ENCODE measurements at places on chromosomes 4 and X.

DNA sequence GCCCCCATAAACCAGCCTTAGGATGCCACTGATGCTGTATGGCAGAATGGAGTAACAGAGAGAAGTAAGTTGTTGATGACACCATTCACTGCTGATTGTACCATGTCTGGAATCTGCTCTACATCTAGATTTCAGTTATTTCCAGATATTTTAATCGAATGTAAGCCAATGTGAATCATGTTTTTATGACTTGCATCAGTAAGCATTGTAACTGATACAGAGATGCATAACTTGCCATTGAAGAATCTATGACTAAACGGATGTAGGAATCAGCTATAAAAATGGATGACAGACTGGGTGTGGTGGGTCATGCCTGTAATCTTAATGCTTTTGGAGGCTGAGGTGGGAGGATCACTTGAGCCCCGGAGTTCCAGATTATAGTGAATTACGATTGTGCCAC lies 161.0 kb upstream of the GATB start:
- no peak for DNase-seq

GRCh38 chr4:42460043-42460442 lies 62.8 kb downstream of the SHISA3 start:
- no peak for DNase-seq

- no peak for DNase-seq
Measured at GRCh38 chr4:164304101-164304639, 449.8 kb upstream of the SMIM31 start.

DNA sequence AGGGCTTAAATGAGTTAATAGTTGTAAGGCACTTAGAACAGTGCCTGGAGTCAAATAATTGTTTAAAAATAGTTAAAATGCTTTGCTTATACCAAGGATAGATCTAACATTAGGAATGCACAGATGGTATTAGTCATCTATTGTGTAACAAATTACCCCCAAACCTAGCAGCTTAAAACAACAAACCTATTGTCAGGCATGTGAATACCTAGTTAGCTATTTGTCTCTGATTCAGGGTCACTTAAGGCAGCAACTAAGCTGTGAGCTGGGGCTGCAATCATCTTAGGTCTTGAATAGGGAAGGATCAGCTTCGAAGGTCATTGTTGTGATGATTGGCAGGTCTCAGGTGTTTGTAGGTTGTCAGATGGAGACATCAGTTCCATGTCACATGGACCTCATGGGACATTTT lies 42.4 kb upstream of the AGA start:
- no peak for DNase-seq

- no peak for DNase-seq
Measured at GRCh38 chrX:13055486-13055885, 11.1 kb upstream of the FAM9C start.

DNA sequence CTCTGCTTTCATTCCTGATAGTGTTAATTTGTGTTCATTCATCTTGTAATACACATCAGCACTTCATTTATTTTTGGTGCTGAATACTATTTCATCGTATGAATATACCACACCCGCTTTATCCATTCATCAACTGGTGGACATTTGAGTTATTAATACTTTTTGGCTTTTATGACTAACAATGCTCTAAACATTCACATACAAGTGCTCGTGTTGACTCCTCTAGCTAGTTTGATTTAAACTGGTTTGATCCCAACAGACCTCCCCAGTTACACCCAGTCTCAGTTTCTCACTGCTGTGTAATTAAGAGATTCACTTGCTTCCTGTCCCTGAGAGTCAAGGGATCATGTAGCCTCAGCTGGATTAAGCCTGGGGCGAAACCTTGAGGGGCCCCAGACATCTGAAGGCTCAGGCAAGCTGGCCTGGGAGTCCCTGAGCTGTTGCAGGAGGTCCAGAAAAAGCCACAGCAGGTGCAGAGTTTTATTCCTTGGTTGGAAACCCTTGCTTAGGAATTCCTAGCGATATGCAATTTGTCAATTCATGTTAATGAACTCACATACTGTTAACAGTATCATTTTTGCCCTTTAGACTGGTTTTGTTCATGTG lies 52.8 kb upstream of the CLDN24 start:
- DNase-seq: no peak

- DNase-seq: peak; percentile 48
Measured at GRCh38 chr4:94722270-94722669, 35.5 kb upstream of the BMPR1B start.

DNA sequence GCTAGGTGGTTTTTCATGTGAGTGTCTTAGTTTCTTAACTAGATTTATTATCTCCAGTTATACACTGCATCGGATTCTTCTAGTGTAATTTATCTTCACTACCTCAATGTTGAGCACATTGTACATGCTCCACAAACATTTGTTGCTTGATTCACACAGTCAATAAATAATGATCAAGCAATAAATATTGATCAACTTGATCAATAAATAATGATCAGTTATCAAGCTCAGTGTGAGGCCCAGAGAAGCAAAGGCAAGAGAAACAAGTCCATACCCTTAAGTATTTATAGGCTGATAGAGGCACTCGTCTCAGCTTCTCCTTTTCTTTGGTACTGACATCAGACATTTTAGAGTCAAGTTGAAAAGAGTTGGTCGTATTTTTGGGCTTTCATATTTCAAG lies 5.1 kb upstream of the VBP1 start:
- no peak for DNase-seq

DNA sequence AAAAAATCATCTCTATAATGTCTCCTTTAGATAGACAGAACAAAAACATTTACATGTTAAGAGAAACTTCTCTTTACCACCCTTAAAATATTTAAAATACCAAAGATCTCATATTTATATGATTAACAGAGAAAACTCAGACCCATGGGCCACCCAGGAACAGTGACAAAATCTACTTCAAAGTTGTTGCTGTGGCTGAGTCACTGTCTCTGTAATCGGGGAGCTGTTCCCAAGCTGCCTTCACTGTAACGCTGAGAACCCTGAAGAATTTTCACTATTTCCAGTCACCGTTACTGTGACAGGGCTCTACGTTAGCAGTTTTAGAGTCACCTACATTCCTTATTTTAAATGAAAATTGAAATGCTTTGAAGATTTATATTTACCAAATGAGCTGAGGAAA lies 9.0 kb upstream of the DAPP1 start:
- no peak for DNase-seq

GRCh38 chr4:152554742-152555141 lies 18.9 kb upstream of the FBXW7 start:
- DNase-seq: no peak

DNA sequence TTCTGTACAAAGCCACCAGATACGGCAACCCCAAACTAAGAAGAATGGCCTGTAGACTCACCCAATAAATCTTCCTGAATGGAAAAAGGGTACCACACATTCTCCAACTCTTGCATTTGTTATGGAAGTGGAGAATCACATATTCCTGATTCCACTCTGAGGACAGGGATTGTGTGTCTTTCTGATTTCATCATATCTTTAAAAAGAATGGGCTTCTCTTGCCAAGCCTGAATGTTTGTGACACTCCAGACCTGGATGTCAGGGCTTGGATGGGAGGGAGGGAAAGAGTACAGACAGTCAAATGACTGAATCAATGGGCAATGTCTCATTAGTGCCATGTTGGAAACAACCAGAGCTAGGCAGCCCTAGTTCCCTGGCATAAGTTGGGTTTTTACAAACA lies 77.4 kb downstream of the PLAC1 start:
- no peak for DNase-seq

DNA sequence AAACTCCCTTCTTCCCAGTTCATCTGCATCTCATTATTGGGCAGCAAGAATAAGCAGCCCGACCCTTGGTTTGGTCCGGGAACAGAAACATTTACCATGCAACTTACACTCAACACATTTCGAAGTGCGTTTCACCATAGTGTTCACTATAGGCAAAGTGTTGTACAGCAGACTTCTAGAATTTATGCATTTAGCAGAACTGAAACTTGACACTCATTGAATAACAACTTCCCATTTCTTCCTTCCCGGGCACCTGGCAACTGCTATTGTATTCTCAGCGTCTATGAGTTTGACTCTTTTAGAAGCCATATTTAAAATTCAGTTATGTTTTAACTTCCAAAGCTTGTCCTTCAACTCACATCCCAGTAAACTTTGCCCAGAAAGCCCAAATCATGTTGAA lies 840.6 kb downstream of the NLGN4X start:
- peak; percentile 4 for DNase-seq

DNA sequence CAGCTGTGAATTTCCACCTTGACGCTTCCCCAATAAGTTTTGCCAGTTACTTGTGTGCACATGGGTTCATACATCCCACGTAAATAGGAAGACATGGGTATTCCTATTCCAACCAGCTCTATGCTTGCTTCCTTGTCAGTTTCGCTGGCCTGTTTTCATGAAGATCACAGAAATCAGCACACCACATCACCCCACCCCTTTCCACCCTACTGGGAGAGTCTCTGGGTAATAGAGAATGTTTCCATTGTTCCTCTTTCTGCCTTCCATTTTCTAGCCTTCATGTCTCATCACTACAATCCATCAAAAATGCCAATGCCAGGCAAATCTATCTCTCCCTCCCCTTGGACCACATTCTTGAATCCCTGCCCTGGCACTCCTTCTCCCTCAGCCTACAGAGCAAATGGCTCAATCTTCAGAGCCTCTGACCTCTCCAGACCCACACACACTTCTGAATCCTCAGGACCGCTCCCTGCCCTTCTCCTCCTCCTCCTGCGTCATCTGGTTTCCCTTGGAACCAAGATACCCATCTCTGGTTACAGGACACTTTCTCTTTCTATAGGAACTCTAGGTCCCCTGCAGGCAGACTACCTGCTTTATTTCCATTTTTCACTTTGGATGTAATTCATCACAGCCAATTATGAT lies 323.3 kb downstream of the DHX15 start:
- no peak for DNase-seq

DNA sequence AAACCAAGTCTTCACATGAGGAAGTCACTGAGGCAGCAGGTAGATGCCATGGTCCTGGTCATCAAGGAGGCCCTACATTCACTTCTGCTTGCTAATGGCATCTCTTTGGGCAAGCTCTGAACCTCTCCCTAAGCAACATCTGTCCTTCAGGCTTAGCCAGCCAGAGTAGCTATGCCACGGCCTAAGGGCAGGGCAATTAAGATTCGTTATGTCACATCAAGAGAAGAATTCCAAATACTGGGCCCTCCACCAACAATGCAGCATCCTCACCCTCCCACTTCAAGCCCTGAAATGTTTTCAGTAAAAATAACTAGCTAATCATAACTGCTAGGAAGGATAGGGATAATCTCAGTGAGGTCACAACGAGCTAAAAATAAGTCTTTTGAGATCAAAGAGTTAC lies 120.7 kb upstream of the HCCS start:
- DNase-seq: no peak

DNA sequence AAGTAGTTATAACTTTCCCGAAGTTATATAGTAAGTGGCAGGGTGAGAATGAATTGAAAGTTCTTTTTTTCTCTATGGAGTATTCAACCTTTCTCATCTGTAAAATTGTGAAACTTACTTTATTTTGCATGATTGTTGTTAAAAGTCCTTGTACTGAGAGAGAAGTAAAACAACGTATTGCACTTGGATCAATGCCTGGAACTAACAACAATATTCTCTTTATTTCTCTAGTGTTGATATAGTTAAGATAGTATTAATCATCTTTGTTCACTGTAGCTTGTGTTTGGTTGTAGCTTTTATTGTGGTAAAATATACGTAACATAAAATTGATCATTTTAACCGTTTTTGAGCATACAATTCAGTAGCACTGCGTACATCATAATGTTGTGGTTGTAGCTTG lies 48.7 kb downstream of the STIM2 start:
- no peak for DNase-seq

DNA sequence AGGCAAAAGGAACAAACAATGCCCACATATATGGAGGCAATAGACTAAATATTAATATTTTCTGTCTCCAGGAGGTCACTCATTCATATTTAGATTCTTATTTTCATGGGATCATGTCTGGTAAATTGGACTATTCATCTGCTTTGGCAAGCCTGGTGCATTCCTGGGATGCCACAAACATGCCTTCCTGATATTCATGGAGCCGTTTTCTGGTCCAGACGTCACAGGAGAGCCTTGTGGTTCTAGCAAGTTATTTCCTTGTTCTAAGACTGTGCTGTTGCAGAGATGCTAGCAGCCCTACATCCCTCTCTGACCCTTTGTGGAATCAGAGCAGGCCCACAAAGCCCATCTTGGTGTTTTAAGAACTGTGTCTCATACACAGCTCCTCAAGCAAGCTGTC lies 16.1 kb upstream of the EXOSC9 start:
- no peak for DNase-seq

GRCh38 chrX:67624325-67624724 lies 80.5 kb downstream of the AR start:
- DNase-seq: no peak

DNA sequence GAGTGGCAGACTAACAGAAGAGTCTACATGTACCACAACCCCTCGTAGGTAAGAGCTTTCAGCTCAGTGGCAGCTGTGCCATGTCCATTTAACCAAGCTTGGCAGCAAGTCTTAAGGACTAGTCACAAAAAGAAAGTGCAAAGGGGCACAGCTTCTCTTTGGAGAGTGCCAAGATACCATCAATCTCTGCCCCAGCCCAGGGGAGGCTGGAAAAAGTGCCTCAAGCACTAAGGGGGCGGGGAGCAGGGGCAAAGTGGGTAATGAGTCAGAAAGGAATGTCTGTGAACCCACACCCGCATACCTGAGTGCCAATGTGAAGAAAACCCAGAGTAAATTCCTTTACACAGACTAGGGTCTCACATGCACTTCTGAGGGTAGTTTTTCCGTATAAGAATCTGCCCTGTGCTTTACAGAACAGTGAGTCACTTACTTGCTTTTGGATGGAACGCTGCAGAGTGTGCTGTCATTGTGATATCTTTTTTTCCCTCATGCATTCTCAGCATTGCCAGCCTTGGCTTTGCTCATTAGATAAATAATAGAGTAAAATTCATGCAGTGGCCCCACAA lies 219.8 kb downstream of the ZNF674 start:
- no peak for DNase-seq

GRCh38 chr4:8199594-8200301 lies 658 bp downstream of the SH3TC1 start:
- no peak for DNase-seq

- no peak for DNase-seq
Measured at GRCh38 chrX:154441564-154441963, 2.4 kb upstream of the FAM50A start.

- DNase-seq: no peak
Measured at GRCh38 chr4:75908555-75908954, 6.3 kb upstream of the PPEF2 start.

GRCh38 chrX:49910344-49910743 lies 12.1 kb upstream of the CLCN5 start:
- no peak for DNase-seq

DNA sequence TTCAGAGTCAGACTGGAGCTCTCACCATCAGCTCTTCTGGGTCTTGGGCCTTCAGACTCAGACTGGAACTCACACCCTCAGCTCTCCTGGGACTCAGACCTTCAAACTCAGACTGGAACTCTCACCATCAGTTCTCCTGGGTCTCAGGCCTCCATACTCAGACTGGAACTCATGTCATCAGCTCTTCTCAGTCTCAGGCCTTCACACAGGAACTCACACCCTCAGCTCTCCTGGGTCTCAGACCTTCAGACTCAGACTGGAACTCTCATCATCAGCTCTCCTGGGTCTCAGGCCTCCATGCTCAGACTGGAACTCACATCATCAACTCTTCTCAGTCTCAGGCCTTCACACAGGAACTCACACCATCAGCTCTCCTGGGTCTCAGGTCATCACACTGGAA lies 147.2 kb upstream of the MXRA5 start:
- no peak for DNase-seq

Data from NAMALWA (cell line).